AG20443 (cell line): ENCODE measurements at places on chromosomes 12 and 14.

DNA sequence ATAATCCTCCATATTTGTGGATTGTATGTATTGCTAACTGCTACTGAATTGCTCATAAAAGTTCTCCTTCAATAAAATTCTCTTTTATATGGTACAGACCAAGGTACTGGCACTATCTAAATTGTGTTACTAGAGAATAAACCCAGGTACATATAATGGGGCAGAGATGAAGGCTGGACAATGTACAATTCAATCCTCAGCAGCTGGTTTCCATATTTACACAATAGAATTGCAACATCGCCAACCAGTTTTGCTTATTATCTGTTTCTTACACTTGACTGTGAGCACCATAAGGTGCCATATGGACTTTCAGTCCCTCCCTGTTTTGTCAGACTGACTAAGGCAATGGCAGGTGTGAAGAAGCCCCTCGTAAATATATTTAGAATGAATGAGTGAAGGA, 18.1 kb downstream of the KITLG start:
- no peak for DNase-seq

GRCh38 chr14:52527052-52527451, 25.3 kb downstream of the TXNDC16 start:
- no peak for DNase-seq

GRCh38 chr12:20917819-20918218, 107.3 kb downstream of the SLCO1B3 start:
- DNase-seq: no peak

- peak; percentile 96 for DNase-seq
Measured at GRCh38 chr14:74712499-74713394, at the start of the genes AREL1 and FCF1. Gene AREL1 (minus strand): TSS chr14:74713080. CDS start chr14:74685615, 27,465 bp downstream. Gene FCF1 (plus strand): TSS chr14:74713144. CDS start chr14:74713198, 54 bp downstream.

DNA sequence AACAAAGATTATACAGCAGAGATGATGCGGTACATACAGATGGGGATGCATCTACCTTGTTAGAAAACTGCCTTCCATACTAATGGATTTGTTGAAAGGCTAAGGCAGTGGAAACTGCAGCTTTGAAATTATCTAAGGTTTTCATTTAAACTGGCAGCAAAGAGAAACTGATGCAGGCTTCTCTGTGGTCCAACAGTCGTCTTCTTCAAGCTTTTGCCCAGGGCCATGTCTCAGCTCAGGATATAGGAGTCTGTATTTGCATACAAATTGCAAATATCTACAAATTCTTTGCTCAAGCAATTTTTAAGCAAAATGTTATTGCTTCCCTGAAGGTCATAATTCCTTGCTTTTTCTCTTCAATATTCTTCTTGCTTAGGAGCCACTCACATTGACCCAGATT, 33.7 kb downstream of the ERH start:
- no peak for DNase-seq

DNA sequence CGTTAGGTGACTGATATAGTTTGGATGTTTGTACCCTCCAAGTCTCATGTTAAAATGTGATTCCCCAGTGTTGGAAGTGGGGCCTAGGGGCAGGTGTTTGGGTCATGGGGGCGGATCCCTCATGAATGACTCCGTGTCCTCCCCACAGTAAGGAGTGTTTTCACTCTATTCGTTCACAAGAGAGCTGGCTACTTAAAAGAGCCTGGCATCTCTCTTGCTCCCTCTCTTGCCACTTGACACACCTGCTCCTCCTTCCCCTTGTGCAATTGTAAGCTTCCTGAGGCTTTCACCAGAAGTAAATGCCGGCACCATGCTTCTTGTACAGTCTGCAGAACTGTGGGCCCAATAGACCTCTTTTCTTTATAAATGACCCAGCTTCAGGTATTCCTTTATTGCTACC, 2.6 kb downstream of the IFI27L2 start:
- no peak for DNase-seq
